ENCODE measurements at places on chromosomes 11 and 22.

DNA sequence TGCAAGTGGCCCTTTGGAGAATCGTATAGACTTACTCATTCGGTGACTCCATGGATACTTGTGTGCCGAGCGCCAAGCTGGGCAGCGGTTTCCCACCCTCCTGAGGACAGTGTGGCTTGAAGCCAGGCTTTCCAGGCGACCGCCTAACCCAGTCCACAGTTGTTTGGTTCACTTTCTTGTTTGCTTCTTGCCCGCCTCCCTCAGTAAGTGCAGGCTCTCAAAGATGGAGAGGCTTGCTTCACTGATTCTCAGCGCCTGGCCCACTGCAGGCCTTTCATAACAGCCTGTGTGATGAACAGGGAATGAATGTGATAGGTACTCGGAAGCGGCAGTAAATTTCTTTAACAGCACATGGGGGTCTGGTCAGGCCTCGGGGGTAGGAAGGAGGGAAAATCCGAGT, 11.2 kb upstream of the MDK start:
- no peak for DNase-seq

DNA sequence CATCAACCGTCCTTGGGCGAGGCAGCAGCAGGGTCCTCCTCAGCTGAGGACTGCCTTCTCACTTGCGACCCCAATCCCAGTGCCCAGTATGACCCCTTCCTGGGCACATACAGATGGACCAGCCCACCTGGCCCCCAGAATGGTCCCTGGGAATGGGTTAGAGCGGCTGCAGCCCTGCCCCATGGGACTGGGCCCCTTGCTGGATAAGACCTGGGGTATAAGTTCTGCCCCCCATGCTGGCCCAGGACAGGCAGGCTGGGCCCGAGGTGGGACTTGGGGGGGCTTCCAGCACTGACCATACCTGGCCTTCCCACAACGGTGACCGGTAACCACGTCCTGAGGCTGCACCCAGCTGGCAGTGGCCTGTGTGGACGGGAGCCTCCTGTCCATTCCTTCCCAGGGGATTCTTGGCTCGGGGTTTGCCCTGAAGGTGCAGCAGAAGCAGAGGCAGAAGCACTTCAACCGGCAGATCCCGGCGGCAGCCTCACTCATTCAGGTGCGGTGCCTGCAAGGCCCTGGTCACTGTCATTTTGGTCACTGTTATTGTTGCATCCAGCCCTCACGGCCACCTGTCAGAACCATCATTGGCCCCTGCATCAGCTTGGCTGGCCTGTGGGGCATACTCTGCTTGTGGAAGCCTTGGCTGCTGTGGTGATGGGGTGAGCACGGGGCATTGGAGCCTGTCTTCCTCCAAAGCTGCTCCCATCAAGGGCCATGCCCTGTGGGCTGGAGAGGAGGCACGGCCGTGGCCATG, 114.8 kb downstream of the KCNQ1OT1 start:
- no peak for DNase-seq

DNA sequence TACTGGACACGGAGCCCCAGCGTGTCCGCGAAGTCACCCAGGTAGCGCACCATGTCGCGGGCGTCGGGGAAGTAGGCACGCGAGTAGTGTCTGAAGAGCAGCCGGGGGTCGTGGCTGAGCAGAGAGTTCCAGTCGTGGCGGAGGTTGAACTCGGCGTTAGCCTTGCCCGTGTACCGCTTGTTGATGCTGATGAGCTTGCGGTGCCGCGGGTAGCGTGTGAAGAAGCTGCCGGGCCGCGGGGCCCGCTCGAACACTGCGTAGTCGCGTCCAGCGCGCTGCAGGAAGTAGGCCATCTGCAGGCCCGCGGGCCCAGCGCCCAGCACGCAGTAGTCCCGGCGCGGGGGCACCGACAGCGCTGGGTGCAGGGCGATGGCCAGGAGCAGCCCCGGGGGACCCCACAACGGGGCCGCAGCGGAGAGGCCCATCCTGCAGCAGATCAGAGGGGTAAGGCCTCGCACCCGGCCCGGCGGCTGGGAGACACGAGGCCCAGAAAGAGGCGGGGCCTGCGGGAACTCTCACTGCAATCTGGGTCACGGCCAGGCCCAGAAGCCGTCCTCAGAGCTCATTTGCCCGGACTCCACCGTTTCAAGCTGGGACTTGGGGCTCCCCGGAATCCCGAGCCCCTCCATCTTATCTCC, 723 bp downstream of the FOXRED2 start:
- no peak for DNase-seq

DNA sequence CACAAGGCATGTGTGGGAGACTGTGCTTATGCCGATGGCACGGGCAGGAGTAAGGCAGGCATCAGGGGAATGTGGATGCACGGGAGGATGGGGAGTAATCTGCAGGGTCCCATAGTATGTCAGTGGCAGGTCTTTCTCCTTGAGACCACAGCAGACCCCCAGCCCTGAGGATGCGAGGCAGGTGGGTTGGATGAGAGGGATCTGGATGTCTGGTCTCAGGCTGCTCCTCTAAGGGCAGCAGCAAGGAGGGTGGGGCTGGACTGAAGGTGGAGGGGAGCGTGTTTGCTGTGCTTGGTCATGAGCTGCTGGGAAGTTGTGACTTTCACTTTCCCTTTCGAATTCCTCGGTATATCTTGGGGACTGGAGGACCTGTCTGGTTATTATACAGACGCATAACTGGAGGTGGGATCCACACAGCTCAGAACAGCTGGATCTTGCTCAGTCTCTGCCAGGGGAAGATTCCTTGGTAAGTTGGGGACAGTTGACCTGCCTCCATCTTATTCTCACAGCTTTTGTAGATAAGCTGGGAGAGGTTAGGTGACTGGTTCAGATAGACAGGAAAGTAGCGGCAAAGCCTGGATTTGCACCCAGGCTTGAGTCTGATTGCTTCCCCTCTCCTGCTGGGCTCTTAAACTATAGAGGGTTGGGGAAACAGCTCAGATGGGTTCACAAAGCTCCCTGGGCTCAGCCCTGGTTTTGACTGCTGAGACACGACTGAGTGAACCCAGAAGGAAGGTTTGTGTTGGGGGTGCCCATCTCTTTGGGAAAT, at the start of gene APOL1:
TSS of gene APOL1 (plus strand) at position 380 of the 769 bp plus-strand sequence. CDS start 1,823 bp downstream, outside the sequence.
- DNase-seq: no peak

GRCh38 chr22:22815397-22816170, 72.0 kb upstream of the IGLL5 start:
- DNase-seq: no peak

DNA sequence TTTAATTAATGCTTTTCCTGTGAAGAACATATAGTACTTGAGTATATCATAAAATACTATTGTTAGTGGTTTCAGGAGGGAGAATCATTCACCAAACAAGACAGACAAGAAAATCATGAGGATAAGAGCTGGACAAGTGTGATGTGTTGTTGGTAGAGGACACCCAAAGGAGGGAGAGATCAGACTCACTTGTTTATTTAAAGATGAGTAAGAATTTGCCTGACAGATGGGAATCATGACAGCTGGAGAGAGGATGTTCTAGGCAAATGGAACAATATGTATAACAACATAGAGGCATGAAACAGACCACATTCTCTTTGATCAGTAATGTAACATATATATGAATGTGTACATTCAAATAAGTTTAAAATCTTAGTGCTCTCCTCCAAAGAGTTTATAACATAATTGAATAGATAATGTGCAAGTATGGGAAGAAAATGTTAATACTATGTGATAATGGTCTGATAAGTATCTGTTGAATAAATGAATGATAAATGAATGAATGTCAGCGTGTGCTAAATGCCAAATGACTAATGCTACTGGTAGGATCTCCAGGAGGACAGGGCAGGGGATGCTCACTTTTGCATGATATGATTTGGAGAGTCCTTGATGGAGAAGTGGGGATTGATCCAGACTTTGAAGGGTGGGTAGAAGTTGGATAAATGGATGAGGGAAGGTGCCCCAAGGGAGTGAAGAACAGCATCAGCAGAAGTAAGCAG, 228.9 kb upstream of the SORL1-AS1 start:
- DNase-seq: peak; percentile 6

- DNase-seq: no peak
Measured at GRCh38 chr11:33291004-33291777, 34.0 kb downstream of the HIPK3 start.

DNA sequence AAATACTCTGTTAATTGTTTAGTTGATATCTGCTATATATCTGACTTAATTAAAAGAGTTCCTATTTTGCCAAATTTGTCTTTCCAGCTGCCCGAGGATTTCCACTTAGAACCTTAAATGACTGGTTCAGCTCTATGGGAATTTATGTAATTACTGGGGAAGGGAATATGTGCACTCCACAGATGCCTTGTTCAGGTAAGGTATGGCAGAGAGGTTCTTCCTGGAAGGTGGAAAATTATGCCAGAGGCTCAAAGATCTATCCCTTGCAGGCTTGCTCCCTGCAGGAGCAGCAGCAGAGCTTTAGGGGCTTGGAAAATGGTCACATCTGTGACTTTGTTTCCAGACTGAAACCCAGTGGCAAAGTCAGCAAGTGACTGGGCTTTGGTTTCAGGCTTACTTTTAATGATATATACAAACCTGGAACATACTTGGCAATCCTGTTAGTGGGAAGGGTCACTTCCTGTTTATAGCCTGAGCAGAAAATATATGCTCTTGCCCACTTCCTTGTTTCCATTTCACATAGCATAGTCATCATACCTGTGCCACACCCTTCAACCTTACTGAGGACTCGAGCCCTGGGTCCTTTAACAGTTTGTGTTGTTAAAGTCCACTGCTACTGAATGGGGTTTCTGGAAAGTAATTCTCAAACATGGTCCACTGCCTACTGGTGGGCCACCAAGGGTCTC, 23.7 kb downstream of the WBP2NL start:
- DNase-seq: no peak

- DNase-seq: peak; percentile 89
Measured at GRCh38 chr22:39954584-39955055, 5.6 kb upstream of the TMA7B start.

- no peak for DNase-seq
Measured at GRCh38 chr22:23922921-23923320, 28.7 kb downstream of the MIF start.

GRCh38 chr11:66048547-66049323, at the start of gene GAL3ST3:
Gene GAL3ST3 (minus strand): TSS chr11:66049161. CDS start chr11:66045415, 3,746 bp downstream.
- no peak for DNase-seq

- no peak for DNase-seq
Measured at GRCh38 chr11:125233736-125234275, 69.3 kb downstream of the PKNOX2 start.

DNA sequence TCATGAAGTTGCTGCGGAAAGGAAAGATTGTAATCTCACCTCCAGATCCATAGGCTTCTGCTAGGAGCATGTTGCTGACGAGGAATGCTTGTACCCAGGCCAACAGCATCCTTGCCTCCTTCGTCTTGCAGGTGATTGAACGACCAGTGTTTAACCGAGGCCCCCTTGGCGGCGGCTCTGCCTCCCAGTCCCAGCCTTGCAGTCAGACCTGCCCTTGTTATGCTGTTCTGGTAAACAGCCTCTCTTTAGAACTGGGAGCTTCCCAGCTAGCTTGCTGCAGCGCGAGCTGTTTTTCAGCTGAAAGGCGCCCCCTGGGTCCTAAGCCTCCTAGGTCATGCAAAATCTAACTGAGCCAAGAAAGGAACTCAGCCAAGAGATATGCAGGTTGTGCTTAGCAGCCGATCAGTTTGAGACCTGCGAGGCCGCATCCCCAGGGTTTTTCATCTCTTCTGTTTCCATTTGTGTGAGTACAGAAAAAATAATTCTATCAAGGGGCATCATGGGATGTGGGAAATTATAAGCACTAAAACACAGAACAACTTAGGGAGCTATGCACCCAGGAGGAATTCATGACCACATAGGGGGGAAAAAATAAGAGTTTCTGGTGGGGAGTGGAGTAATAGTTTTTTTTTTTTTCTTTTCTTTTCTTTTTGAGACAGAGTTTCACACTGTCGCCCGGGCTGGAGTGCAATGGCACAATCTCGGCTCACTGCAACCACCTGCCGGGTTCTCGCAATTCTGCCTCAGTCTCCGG, at the start of gene PIK3IP1:
TSS of gene PIK3IP1 (minus strand) at position 253 of the 754 bp plus-strand sequence. CDS start at position 109, 144 bp downstream.
- peak; percentile 84 for DNase-seq

GRCh38 chr11:66686801-66687750, 9.4 kb upstream of the RBM4B start:
- DNase-seq: no peak

DNA sequence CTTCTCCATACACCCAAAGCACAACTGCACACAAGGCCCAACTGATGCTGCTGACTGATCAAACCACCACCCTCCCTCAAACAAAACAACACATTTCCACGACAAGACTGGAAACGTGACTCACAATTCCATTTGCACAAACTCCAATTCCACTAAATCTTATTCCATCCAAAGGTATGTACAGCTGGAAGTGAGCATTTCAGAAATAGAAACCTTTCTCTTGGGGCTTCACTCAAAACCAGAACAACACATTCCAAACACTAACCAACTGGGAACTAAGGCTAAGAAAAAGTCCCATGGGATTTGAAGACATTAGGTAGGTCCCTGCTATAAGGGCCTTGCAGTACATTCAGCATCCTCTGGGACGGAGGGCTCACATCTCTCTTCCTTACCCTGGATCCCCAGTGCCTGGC, 19.6 kb downstream of the MORC2 start:
- no peak for DNase-seq

GRCh38 chr22:30285176-30285845, 4.0 kb downstream of the CASTOR1 start:
- DNase-seq: no peak

GRCh38 chr11:79663017-79663416, 222.2 kb upstream of the TENM4 start:
- no peak for DNase-seq

DNA sequence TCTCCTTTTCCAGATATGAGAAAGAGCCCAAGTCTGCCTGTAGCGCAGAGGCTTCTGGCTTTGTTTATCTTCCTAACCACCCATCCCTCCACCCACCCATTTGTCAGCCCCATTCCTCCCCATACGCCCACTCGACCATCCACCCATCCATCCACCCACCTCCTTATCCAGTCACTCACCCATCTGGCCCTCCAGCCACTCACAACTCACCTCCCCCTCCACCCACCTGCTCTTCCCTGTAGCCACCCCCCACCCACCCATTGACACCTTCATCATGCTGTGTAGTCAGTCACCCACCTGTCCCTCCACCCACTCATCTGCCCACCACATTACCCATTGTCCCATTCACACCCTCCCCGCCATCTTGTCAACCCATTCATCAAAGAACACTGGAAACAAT, 5.5 kb downstream of the CST6 start:
- DNase-seq: no peak

GRCh38 chr11:42631220-42631843, 680.5 kb upstream of the API5 start:
- peak; percentile 36 for DNase-seq

- DNase-seq: no peak
Measured at GRCh38 chr11:9529334-9529650, 44.2 kb upstream of the WEE1 start.

DNA sequence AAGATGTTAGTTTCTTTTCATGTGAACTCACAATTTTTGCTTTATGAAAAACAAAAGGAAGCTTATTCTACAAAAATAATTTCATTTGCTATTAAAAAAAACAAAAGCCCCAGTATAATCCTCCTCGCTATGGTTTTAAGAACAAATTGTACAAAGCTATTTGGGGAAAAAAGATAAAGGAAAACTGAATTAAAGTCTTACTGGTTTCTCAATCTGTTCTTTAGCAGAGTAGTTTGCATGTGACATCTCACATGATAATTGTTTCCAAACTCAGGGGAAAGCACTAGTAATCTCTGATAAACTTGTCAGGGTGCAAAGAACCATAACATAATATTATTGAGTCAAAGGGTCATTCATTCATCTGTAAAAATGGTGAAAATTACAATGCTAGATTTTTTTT, 2.9 kb upstream of the DDI1 start:
- DNase-seq: no peak
